ENCODE measurements at places on chromosomes 16 and 17.

- no peak for DNase-seq
Observed at GRCh38 chr16:31016018-31016417, 5.6 kb upstream of the STX1B start.

DNA sequence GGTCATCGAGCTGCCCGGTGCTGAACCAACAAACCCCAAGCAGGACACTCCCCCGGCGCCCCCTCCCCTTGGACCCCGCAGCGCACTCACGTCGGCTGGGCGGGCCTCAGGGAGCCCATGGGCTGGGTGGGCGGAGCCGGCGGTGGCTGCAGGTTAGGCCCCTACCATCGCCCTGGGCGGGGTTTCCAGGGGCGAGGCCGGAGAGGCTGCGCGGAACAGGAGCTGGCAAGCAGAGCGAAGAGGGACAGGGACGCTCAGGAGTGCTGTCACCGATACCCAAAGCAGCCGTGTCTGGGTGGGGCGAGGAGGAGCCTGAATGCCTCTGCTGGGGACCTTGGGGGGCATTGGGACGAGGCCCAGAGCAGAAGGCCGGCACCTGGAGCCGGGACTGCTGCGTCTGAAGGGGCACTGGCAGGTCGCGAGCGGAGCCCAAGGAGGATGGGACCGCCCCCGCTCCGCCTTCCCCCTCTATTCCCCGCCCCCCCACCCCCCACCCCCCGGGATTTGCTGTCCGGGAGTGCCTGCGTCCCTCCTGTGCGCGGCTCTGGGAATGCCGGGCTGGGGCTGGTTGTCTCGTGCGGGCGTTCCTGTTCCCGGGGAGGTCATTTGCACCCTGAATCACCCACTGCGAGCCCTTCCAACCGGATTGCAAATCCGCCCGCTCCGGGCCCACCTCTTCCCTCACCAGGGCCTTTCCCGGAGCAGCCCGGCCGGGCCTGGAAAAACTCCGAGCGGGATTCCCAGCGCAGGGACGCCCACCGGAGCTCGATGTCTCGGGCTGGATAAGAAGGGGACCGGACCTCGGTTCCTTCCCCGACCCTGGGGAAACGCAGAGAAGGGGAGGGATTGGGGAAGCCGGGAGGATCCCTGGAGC lies 902 bp downstream of the ARHGAP27 start:
- DNase-seq = peak; percentile 56

DNA sequence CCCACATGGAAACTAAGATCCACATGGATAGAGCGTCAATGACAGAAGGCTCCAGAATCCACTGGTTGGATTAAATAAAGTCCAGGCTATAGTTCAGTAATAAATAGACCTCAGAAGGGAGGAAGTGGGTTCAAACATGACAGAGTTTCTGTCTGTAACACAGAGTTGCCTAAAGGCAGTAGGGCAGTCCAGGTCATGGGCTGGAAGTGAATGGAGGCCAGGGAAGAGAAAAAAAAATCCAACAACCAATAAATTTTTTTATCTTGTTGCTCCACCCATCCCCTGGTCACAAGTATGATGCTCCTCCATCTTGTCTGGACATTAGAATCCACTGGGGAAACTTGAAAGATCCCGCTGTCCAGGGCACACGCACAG lies 92.4 kb downstream of the RGS9 start:
- DNase-seq = no peak

GRCh38 chr17:73043686-73044581 lies 48.6 kb downstream of the SLC39A11 start:
- DNase-seq = no peak

GRCh38 chr17:49292901-49293300 lies 62.3 kb upstream of the PHOSPHO1 start:
- DNase-seq = no peak

DNA sequence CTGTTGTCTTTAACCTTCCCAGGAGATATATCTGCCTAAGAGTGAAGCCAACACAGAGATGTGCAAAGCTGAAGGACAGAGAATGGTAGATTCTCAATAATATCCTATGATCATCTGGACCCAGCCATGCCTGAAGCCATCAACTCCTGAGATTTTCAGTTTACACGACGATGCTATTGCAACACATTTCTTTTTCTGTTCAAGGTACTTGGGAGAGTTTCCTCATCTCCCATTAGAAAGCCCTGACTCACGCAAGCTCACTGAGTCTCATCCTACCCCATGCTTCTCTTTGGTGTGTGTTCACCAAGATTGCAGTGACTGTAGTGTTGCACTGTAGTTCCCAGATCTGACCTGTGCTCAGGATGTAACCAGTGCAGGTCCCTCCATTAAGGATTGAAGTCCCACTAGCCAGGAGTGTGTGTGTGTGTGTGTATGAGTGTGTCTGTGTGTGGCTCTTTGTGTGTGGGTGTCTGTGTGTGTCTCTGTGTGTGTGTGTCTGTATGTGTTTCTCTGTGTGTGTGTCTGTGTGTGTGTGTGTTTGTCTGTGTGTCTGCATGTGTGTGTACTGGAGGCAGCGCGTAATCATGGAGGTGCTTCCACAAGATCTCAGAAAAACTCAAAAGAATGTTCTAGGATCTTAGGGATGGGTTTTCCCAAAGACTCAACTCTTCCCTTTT lies 15.5 kb downstream of the CES1 start:
- DNase-seq = no peak

DNA sequence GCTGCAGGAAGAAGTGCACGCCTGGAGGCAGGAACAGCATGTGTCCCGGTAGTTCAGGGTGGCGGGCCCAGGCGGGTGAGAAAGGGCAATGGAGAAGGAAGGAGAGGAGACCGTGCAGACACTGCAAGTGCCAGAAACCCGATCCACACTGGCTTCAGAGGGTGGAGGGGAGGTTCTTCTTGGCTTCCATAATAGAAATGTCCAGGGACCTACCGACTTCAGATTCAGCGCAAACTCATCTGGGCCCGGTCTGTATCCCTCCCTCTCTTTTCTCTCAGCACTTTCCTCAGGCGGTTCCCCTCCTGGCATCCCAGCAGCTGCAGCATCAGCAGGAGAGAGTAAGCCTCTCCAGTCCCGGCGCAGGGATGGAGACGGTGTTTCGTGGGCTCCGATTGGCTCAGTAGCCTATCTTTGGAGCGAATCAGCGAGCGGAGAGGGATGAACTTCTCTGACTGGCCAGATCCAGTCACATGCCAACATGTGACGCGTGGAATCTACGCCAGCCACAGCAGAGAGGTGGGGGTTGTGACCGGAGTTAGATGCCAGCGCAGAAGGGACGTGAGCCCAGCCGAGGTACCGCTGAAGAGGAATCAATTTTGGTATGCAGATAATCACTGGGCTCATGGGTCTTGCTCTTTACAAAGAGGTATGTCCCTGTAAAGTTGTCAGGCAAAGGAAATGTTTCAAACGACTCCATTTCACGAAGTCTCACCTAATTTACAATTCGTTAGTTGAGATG lies 1.9 kb upstream of the PRPSAP2 start:
- DNase-seq = peak; percentile 45

DNA sequence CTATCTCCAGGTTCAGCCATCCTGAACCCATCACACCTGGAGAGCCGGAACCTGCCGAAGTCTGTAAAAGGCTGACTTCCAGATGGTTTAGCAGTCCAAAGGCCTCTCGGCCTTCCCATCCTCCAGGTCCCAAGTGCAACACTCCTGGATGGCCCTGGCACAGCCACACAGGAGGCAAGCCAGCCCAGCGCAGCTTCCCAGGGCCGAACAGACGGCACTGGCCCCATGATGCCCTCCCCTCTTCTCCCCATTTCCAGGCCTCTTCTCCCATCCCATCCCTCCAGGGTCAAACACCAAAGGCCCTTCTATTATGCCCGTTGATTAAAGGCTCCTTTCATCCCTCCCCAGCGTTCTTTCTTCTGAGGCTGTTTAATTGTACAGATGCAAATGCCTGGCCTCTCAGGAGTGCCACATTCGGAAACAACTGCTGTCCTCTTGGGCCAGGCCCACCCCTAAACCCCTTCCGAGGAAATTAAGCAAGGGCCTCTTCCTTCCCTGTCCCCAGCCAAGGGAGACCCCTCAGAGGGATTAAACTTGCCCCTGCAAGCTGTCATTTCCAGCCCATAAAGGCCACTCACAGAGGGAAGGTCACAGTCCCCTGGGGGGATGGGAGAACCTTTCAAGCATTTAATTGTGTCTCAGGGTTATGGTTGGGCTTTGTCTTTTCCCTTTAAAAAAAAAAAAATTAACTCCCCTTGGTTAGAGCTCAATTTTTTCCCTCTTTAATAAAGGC lies 30.8 kb downstream of the AXIN2 start:
- DNase-seq = no peak

DNA sequence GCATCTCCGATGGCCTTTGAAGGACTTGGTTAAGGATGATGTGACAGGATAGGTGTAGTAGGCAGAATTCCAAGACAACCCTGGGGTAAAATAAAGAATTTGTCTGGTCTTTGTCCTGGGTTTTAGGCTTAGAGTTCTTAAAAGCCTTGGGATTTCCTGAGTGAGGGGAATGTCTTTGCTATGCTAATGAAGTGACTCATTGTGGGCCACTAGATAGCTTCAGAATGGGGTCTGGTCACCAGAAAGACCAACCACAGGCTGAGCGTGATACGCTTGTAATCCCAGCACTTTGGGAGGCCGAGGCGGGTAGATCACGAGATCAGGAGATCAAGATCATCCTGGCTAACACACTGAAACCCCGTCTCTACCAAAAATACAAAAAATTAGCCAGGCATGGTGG lies 182.8 kb upstream of the TOX3 start:
- no peak for DNase-seq
